ENCODE measurements at places on chromosomes 3 and 15.
A peak's percentile ranks its signal among the peaks of the same experiment; 100 is the strongest.

DNA sequence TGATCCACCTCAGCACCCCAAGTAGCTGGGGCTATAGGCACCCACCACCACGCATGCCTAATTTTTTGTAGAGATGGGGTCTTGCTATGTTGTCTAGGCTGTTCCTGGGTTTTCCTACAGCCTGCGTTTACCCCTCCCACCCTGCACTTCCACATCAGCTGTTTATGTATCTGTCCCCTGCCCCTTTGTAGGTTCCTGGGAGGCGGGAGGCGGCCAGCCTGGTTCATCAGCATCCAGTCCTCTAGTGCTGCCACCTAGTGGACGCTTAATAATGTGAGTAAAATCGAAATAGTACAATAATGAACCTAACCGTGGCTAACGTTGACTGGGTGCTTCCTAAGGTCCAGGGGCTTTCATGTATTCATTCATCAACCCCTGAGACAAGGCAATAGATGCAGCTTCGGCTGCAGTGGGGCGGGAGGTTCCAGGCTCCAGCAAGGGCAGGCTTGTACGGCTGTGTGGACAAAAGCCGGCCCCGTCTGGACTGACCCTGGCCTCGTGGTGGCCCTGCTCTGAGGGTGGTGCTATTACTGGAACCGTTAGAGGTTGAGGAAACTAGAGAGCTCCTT is 1.2 kb upstream of the LCTL start:
- DNase-seq = peak; percentile 60

GRCh38 chr3:56688191-56688590 is 5.1 kb upstream of the TASOR start:
- no peak for DNase-seq

- no peak for DNase-seq
These were observed 89.0 kb upstream of the SPRED1 start for GRCh38 chr15:38163658-38164057.

- peak; percentile 20 for DNase-seq
These were observed 484.4 kb upstream of the TPRG1 start for GRCh38 chr3:188687389-188687788.

- DNase-seq = no peak
These were observed 71.4 kb upstream of the P3H2 start for GRCh38 chr3:190192087-190192486.

GRCh38 chr15:64586259-64586870 is 126.0 kb downstream of the ZNF609 start:
- no peak for DNase-seq

DNA sequence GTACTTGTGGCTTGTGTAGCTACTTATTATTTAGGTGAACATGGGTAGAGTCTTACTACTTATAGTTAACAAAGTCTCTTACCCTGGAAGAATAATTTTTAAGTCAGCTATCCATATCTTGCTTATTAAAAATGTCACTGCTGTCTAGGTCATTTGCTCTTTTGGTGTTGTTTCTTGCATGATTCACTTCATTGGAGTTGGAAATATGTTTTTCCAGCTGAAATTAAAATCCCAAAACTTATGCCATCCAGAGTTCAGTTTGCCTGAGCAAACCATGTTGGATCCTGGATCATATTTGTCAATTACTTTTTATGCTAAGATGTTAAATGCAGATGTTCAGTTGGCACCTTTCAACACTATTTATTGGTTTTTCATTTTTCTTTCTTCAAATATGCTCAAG is 421.0 kb upstream of the RBMS3 start:
- no peak for DNase-seq

DNA sequence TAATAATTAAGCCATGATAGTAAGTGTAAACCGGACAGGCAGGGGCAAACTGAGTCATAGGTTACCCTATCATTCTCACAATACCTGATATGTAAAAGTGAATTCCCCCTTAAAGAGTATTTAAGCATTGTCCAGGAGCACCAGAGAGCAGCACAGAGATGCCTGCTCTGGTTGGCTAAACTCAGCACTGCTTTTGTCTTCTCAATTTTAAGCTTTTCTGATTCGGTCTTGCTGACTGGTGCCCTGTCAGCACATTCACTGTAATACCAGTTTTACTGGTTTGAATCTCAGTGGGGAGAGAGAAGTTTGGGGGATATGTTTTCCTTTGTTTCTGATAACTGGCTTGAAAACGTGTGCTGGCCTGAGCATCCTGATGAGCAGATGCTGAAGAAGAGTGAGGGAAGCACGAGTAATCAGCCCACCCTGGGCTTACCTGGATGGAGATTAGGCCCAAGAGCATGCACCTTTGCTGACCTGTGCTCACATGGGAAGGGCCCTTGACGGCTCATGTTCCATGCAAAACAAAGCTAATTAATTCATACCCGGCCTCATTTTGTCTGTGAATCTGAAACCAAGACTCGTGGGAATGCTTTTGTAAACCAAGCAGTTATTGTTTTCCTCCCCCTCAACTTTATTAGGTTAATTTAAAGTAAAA is 208.5 kb upstream of the MRPL3 start:
- no peak for DNase-seq

GRCh38 chr15:70092464-70093027 is 5.2 kb downstream of the TLE3 start:
- no peak for DNase-seq

DNA sequence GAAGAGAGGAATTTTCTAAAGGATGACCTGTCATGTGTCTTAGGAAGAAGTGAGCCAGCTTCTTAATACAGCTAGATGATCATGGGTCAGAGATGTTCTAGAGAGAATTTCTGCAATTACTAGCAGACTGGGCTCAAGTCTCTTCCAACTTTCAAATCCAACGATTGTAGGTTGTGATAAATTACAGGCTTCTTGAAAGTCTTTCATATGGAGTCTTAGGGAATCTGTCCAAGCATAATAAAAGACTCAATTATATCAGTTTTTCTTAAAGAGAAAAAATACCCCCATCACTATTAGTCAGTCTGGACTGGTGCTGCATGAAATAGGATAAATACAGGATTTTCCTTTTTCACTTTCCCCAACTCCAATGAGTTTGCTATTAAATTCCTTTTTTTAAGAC is 59.1 kb downstream of the DRD3 start:
- no peak for DNase-seq

- DNase-seq = no peak
These were observed 612.6 kb upstream of the NECTIN3 start for GRCh38 chr3:110459021-110459420.

- peak; percentile 25 for DNase-seq
These were observed 13.1 kb upstream of the SKOR1 start for GRCh38 chr15:67812241-67812644.

DNA sequence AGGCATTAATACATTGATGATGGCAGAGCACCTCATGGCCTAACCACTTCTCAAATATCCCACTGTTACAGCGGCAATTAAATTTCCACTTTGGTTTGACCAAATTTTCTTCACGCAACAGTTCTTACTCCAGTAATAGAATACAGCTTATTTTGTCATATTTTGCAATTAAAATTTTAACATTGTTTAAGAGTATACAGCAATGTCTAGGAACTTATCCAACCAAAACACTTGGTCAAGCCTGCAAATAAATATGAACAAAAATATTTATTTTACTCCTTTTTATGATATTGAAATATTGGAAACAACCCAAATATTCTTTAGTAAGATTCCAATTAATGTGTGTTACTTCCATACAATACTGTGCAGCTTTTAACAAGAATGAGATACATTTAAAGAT is 45.3 kb upstream of the C3orf80 start:
- no peak for DNase-seq

- DNase-seq = no peak
These were observed 42.0 kb downstream of the SRP14 start for GRCh38 chr15:39997031-39997430.

DNA sequence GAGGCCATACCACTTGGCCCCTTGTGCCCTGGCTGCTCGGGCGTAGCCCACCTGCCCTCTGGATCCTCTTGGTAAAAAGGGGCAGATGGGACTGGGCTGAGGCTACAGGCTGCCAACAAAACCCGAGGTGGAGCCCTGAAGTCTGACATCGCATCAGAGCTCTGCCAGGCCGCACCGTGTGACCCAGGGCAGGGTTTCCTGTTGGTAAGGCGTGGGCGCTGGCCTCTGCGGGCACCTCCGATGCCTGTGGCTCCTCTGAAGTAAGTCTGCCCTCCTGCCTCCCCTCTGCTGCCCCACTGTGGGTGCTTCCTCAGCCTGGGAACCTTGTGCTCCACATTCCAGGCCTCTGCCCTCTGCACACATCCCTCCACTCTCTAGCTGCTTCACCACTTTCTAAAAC is 8.9 kb downstream of the CHDH start:
- no peak for DNase-seq

GRCh38 chr3:151384741-151385174 is at the start of gene P2RY12:
Gene P2RY12 (minus strand): TSS chr3:151384753. CDS start chr3:151338845, 45,908 bp downstream.
- peak; percentile 46 for DNase-seq

GRCh38 chr3:23999012-23999641 is 54.0 kb downstream of the NR1D2 start:
- peak; percentile 74 for DNase-seq

GRCh38 chr15:40991355-40991754 is 38.1 kb downstream of the CHAC1 start:
- no peak for DNase-seq

GRCh38 chr3:71858503-71859122 is 73.7 kb upstream of the PROK2 start:
- DNase-seq = peak; percentile 61

Data from common myeloid progenitor, CD34-positive (primary cell).